ENCODE measurements at places on chromosomes 13 and 19. TPM values are rescaled to one million over a fixed set of nuclear protein-coding genes. Genes with fewer than 3 reads are reported as not detected.
A peak's percentile ranks its signal among the peaks of the same experiment; 100 is the strongest.

DNA sequence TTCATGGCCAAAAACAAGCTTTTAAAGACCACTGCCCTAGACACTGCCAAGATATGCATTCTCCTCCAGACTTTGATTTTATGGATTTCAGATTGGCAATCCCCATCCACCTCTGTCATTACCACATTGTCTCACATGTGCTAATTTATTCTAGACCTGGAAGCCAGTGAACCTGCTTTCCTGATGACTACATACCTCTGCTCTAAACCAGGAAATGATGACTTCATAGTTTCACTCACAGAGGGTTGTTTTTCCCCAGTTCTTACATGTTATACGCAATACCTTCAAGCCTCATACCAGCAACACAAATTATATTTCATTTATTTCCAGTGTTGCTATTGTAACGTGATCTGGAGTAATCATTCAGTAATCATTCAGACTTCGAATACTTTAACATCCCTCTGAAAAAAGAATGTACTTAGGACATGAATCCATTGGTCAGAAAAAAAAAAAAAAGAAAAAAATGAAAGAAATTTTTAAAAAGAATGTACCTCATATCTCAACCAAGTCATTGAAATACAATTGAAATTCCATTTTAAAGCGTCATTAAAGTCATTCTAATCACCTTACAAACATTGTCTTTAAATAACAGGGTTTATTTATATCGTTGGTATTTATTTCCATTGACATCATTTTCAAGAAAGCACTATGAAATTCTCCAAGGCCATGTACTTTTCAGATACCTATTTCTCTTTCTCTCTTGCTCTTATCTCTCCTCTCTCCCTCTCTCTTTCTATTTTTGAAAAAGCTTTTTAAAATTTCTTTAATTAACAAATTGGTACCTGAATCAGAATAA, 33.4 kb upstream of the KLF5 start:
- no peaks in the 10 kb centered on the region for H3K27me3 ChIP-seq
- H3K36me3 ChIP-seq: peaks cover 4% of the 10 kb centered on the region
- peak overlapping the region; percentile 45 for H3K27ac ChIP-seq
- H3K4me3 ChIP-seq: no peak overlapping the region

The DCT gene
- total RNA-seq: 19.7 TPM

The KCNRG gene
- total RNA-seq: 0.57 TPM

GRCh38 chr19:50794074-50794875, 4.1 kb downstream of the ACP4 start:
- H3K4me3 ChIP-seq: no peak overlapping the region
- H3K36me3 ChIP-seq: no peaks in the 10 kb centered on the region
- H3K4me1 ChIP-seq: no peaks in the 10 kb centered on the region
- no peaks in the 10 kb centered on the region for H3K27me3 ChIP-seq

DNA sequence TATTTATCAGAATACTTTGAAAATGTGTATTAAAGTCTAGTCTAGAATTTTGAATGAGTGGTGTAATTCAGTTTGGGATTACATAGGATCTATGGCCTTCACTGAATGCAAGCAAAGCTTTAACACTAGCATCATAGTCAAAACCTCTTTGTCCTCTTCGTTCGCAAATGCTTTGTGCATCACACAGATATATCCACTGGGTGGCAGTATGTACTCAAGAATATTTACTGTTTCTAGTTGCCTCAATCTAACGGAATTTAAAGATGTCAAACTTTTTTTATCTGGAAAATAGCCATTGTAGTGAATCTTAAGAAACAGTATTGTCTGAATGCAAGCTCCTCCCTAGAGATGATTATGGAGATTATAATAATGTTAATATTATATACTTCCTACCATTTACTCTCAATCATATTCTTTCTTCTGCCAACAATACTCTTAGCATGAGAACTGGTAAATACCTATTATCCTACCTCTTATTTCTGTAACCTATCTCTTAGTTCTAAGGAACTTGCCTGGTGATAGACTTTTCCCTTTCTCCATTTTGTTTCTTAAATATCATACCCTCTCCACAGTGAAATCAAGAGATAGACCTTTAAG, 25.8 kb downstream of the LACC1 start:
- H3K4me1 ChIP-seq: peaks cover 20% of the 10 kb centered on the region
- H3K36me3 ChIP-seq: no peaks in the 10 kb centered on the region
- H3K27ac ChIP-seq: no peak overlapping the region
- H3K4me3 ChIP-seq: no peak overlapping the region
- H3K27me3 ChIP-seq: peaks cover 3% of the 10 kb centered on the region

The LYPD3 gene
- 13.3 TPM for total RNA-seq

The OR10H1 gene
- not detected for total RNA-seq

All from type B pancreatic cell (in vitro differentiated cells).